Pancreas (tissue), 10 donors: ENCODE measurements at places on chromosomes 11 and 22. TPM values are rescaled to one million over a fixed set of nuclear protein-coding genes. Genes with fewer than 3 reads are reported as not detected.
A peak's percentile ranks its signal among the peaks of the same experiment; 100 is the strongest.

SREBF2 gene
- total RNA-seq = 44.8 TPM

NCF4 gene
- total RNA-seq = 0.63 TPM

ADORA2A gene
- total RNA-seq = 1.1 TPM

OSBP2 gene
- total RNA-seq = 3.3 TPM

SYT8 gene
- 7.0 TPM for total RNA-seq

DNA sequence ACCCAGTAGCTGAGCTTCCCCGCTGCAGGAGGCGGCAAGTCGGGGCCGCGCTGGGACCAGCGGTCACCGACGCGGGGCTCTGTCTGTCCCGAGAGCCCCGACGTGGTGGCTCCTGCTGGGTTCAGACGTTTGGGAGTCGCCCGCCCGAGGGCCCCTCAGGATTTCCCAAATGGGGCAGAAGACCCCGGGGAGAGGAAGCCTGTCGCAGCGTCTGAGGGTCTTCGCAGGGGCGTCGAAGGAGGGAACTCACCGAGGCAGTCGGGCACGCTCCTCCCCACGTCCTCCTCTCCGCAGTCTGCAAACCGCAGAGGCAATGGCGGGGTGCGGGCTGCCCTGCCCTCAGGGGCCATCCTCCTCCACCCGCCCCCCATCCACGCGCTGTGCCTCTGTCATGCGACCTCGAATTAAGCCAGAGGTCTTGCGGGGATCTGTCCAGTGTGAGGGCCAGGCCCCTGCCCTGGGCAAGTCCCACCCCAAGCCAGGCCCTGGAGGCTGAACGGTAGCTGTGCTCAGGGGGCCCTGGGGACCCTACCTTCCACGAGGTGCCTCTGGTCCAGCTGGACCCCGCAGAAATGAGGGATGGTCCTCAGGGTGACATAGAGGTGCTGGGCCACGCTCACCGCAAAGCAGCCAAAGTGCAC is 12.5 kb downstream of the IL17REL start:
- H3K27ac ChIP-seq = no peak overlapping the region
- no peaks in the 10 kb centered on the region for H3K4me1 ChIP-seq
- no peaks in the 10 kb centered on the region for H3K36me3 ChIP-seq

DNA sequence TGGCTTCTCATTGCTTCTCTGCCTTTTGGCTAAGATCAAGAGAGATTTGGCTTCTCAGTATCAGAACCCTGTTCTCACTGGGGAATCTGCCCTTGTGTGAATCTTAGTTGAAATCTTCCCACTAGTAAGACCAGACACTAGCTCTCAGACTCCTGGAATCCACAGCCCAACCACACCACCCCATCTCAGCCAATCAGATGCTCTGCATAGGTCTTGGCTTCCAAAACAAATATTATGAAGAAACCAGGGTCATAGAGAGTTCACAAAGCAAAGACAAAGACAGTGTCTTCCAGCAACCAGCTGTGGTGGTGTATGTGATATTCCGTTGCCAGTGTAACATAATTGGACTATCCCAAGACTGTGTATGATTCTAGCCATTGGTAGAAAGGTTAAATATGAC is 5.4 kb downstream of the OR8B12 start:
- no peaks in the 10 kb centered on the region for H3K4me1 ChIP-seq
- H3K36me3 ChIP-seq = no peaks in the 10 kb centered on the region
- no peak for DNase-seq
- H3K27ac ChIP-seq = no peak overlapping the region

GRCh38 chr11:1702506-1702905 is 5.5 kb downstream of the KRTAP5-6 start:
- H3K36me3 ChIP-seq = no peaks in the 10 kb centered on the region
- no peak for DNase-seq
- no peaks in the 10 kb centered on the region for H3K27me3 ChIP-seq
- no peak overlapping the region for H3K4me3 ChIP-seq
- no peaks in the 10 kb centered on the region for H3K4me1 ChIP-seq

DNA sequence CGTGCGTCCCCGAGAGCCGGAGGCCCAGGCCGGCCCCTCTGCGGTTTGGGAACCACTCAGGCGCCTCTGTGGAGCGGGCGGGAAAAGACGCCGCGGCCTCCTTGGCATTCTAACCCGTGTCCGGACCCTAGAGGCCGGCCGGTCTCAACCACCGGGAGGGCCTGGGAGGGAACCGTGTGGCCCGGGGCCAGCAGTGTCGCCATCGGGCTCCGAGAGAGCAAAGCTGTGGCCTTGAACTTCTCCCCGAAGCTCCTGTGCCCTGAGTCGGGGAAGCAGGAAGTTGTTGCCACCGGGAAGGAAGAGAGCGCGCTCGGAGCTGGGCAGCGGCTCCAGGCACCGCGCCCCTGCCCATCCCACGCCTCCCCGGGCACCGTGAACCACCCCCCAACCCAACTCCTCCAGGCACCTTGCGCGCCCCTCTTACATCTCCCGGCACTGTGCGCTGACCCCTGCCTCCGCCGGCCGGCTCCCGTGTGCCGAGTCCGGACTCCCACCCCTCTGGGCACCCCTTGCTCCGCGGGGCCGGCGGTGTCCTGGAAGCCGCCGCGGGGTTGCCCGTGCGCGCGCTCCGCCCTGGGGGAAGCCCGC is 80.0 kb upstream of the PPARA start:
- H3K27me3 ChIP-seq = no peaks in the 10 kb centered on the region
- H3K4me1 ChIP-seq = peaks cover 22% of the 10 kb centered on the region
- DNase-seq = peak; percentile 85
- peak overlapping the region; percentile 74 for H3K4me3 ChIP-seq
